ENCODE measurements at places on chromosomes 12 and 14.

- DNase-seq, result peak; percentile 65
Measured at GRCh38 chr12:3662521-3662921, 90.4 kb downstream of the CRACR2A start.

GRCh38 chr12:8780389-8780788 is 42.0 kb upstream of the A2ML1 start:
- DNase-seq, result peak; percentile 58

GRCh38 chr14:92984896-92985295 is 61.9 kb downstream of the CHGA start:
- DNase-seq, result no peak

DNA sequence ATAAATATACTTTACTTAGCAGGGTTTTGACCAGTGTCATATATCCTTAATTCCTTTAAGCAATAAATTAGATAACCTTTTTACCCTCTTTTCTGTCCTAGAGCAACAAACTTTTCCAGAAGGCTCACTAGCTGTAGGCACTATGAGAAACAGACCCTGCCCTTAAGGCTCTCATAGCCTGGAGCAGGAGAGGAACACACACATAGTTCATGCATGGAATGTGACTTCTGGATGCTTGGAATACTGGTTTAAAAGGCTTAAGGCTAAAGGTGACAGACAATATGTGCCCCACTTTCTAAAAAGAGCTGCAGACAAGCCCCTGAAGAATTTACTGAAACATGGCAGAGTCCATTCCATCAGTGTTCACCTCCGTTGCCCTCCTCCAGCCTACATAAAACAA is 237.2 kb downstream of the TTC8 start:
- DNase-seq, result no peak

DNA sequence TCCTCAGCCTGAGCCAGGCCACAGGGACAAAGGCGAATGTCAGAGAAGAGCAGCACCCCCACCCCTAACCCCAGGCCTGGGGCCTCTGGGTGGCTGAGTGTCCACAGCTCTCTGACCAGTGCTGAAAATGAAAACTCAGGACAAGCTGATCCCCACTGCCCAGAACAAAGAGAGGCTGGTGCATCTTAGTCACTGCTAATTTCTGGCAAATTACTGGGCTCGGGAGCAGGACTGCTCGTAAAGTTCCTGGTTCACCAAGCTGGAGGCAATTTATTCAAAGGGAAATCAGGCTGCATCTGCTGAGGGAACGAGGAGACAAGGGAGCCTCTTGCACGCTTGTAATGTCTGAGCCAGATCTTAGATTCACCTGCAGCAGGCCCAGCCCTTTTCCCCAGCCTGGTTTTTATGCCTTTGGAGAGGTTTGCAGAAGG is 43.2 kb downstream of the CALM1 start:
- peak; percentile 60 for DNase-seq

DNA sequence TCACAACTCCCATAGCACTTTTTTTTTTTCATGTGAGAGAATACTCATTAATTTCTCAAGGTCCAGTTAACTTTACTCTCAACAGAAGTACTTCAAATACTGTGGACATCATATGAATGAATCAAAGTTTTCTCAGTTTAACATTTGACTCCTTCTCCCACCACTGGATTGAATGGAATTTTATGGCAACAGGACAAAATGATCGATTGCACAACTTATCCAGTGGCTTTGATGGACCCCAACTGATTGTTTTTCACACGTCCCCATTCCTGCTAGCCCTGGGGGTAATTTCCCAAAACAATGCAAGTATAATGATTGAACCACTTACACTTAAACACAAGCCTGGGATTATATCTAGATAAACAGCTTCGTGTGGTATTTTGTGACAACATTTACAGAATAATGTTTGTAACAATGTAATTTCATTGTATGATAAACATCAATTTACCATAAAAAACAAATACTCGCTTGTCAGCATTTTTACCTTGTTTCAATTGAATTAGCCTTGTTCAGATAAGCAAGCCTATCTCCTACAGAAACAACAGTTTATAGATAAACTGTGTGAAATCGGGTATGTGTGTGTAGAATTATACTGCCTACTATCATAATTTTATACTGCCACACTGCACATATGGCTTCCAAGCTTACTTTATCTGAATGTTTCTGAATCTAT is 60.9 kb downstream of the SOX5 start:
- no peak for DNase-seq

GRCh38 chr14:24978862-24979724 is 70.9 kb downstream of the STXBP6 start:
- DNase-seq, result no peak

GRCh38 chr12:127650626-127651025 is 616.3 kb upstream of the TMEM132C start:
- no peak for DNase-seq

DNA sequence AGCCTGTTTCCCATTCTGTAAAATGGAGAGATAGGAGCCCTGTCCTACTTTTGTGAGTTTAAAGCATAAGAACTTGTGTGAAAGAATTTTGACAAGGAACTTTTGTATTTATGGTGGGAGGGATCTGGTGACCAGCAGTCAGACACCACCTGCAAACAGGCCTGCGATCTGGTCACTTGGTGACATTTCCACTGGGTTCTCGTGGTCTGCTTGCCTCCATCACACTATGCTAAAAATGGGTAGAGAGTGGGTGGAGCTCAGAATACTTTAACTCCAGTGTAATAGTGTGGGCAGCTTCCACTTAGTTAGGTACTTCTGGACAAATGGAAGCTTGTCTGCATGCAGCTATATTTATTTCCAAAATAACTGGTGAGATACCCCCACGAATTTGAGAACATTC is 26.5 kb upstream of the PLXNC1 start:
- no peak for DNase-seq

DNA sequence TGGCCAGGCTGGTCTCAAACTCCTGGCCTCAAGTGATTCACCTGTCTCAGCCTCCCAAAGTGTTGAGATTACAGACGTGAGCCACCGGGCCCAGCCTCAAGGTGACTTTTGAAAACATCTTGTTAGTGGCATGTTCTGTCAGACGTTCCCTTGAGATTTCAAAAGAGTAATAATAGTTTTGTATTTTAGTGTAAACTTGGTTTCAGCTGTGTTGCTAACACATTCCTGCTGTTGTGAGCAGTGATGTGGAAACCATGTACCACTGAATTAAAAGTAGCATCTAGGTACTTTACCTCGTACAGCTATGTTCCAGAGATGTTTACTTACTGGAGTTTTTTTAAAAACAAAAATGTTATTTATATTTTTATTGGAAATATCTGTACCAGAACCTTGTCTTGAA is 111.3 kb downstream of the AEBP2 start:
- DNase-seq, result no peak

- peak; percentile 16 for DNase-seq
Measured at GRCh38 chr14:101498526-101498860, 62.8 kb upstream of the DIO3 start.

GRCh38 chr12:66774929-66775328 is 96.1 kb upstream of the GRIP1 start:
- DNase-seq, result no peak

DNA sequence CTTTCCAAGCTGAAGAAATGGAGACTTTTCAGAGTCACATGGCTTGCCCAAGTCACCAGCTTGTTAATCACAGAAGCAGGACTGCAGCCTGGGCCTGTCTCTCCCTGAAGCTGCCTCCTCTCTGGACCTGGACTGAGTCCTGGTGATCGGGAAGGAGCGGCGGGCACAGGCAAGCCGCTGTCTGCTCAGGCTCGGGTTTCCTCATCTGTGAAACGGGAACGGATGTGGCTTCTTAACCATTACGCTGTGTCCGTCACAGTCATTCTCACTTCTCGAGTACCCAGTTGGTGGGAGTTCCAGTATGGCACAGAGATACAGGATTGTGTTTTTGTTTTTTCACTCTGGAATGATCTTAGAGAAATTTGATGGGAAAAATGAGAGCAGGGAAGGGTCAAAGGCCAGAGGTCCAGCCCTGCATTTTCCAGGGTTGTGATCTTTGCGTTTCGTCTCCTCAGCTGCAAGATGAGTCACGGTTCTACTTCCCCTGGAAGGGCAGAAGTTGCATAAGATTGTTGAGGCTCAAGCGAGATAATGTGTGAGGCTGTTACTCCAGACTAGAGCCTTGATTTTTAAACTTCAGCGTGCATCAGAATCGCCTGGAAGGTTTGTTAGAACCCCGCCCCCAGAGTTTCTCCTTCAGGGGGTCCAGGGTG is 7.6 kb upstream of the LRTM2 start:
- no peak for DNase-seq

DNA sequence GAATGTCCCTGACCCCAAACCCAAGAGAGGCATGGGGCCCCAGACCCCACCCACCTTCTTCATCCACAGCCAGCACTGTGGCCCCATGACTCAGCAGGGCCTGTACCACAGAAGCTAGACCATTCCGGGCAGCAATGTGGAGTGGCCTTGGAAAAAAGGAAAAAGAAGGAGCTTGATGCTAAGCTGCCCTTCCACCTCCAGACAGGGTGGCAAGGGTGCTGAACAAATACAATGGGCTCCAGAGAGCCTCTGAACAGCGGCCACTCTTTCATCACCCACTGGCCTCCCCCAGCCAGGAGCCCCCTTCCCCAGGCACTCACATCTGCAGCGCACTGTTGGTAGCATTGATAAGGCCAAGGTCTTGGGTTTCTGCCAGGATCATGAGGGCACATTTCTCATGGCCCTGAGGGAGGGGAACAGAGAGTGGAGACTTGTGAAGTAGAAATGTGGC is 13.9 kb downstream of the SLC39A5 start:
- DNase-seq, result no peak

DNA sequence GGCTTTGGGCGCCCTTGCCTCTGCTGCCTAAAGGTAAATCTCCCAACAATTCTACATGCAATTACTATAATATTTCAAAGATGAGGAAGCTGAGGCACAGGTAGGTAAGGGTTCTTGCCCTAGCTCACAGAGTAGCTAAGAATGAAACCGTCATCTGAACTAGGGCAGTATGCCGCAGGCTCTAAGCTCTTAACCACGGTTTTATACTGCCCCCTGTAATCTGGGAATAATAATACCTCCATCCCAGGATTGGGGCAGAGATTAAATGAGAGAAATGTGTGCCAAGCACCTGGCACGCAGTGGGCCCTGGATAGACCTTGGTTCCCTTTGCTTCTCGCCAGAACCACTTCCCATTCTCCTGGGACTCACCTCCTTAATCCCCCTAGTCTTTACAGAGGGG is 1.5 kb upstream of the HRK start:
- DNase-seq, result peak; percentile 59

GRCh38 chr12:46489951-46490388 is 117.4 kb upstream of the SLC38A2 start:
- DNase-seq, result no peak

Data from H7 (cell line).